A549 treated with dexamethasone at 1 μM for 4 hours (cell line): ENCODE measurements at places on chromosomes 1 and 21. TPM values are rescaled to one million over a fixed set of nuclear protein-coding genes. Genes with fewer than 3 reads are reported as not detected.

RNF223 gene
- total RNA-seq, result 0.13 to 0.20 TPM (median 0.18 TPM) in 5 replicates

ADAM30 gene
- not detected in 5 replicates for total RNA-seq

KCNJ10 gene
- total RNA-seq, result not detected in 5 replicates

ITPKB gene
- total RNA-seq, result 2.2 to 3.1 TPM (median 2.9 TPM) in 5 replicates

TMPRSS15 gene
- not detected in 5 replicates for total RNA-seq

ATP1A4 gene
- total RNA-seq, result not detected in 5 replicates

FOXD2 gene
- total RNA-seq, result 0.44 to 0.71 TPM (median 0.53 TPM) in 5 replicates

RGS13 gene
- not detected in 5 replicates for total RNA-seq

XCL2 gene
- total RNA-seq, result 0.21 TPM in 1 of 5 replicates, not detected in the others

LDLRAD1 gene
- total RNA-seq, result not detected in 5 replicates

RAB25 gene
- total RNA-seq, result 0.16 TPM in 1 of 5 replicates, not detected in the others

DMRTA2 gene
- total RNA-seq, result 0.06 to 0.18 TPM (median 0.09 TPM) in 5 replicates

MPZ gene
- 0.15 to 0.26 TPM (median 0.23 TPM) in 5 replicates for total RNA-seq

GJC2 gene
- total RNA-seq, result 0.14 to 0.47 TPM (median 0.27 TPM) in 5 replicates

PRR9 gene
- 0.10 TPM in 1 of 5 replicates, not detected in the others for total RNA-seq

BMP8B gene
- 4.2 to 5.9 TPM (median 5.2 TPM) in 5 replicates for total RNA-seq

HUNK gene
- total RNA-seq, result 1.2 to 1.6 TPM (median 1.5 TPM) in 5 replicates

CELA3B gene
- not detected in 5 replicates for total RNA-seq

AJAP1 gene
- total RNA-seq, result not detected in 5 replicates

SPRR2B gene
- total RNA-seq, result not detected in 5 replicates

ERO1B gene
- 2.7 to 3.1 TPM (median 2.9 TPM) in 5 replicates for total RNA-seq

RPAP2 gene
- 6.9 to 11.7 TPM (median 10.6 TPM) in 5 replicates for total RNA-seq

RASAL2 gene
- total RNA-seq, result 14.3 to 24.8 TPM (median 18.7 TPM) in 5 replicates

OR13G1 gene
- not detected in 5 replicates for total RNA-seq

CERS2 gene
- 239 to 260 TPM (median 257 TPM) in 5 replicates for total RNA-seq

DNASE2B gene
- total RNA-seq, result 0.10 TPM in 1 of 5 replicates, not detected in the others

AK5 gene
- total RNA-seq, result 6.8 to 10.1 TPM (median 6.9 TPM) in 5 replicates

SYTL1 gene
- total RNA-seq, result 0.10 to 0.73 TPM (median 0.45 TPM) in 5 replicates

NFASC gene
- total RNA-seq, result 0.70 to 1.3 TPM (median 1.1 TPM) in 5 replicates

CD48 gene
- not detected in 5 replicates for total RNA-seq

TRIM46 gene
- 1.8 to 2.9 TPM (median 2.5 TPM) in 5 replicates for total RNA-seq

CDA gene
- 28.7 to 43.5 TPM (median 33.9 TPM) in 5 replicates for total RNA-seq

INAVA gene
- 37.8 to 52.6 TPM (median 46.6 TPM) in 5 replicates for total RNA-seq

CRNN gene
- not detected in 5 replicates for total RNA-seq

MEX3A gene
- total RNA-seq, result 0.76 to 2.6 TPM (median 1.7 TPM) in 5 replicates

LUZP1 gene
- 17.1 to 25.5 TPM (median 22.5 TPM) in 5 replicates for total RNA-seq

TMEM125 gene
- 0.14 TPM in 1 of 5 replicates, not detected in the others for total RNA-seq

OR6K3 gene
- total RNA-seq, result not detected in 5 replicates

KDF1 gene
- total RNA-seq, result 0.15 to 0.31 TPM (median 0.26 TPM) in 5 replicates
